BJ (cell line): ENCODE measurements at places on chromosomes 4 and X.

DNA sequence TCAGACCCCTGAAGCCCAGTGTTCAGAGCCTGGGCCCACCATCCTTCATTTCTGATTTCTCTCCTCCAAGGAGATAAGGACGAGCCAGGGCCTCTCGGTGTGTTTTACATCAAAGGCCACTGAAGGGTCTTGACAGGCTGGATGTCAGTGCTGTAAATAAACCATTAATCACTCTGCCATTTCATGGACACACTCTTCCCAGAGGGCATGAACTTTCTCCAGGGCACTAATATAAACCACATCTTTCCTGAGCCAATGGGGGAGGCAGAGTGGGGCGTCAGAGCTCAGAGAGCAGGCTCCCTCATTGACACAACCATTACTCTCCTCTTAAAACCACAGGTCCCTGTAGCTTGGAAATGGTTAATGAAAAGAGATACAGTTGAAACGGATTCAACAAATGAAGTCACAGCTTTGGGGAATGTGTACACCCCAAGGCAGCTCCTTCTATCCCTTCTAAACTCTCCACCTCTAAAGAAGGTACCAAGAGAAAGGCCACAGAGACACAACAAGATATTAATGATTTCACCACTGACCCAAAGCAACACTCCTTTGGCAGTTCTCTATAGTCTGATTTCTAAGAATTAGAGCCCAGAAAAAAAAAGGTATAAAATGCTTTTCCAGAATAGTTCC lies 200.6 kb downstream of the CHIC2 start:
- DNase-seq, result no peak

- DNase-seq, result no peak
These were observed 58.9 kb upstream of the DKK2 start for GRCh38 chr4:107094976-107095375.

DNA sequence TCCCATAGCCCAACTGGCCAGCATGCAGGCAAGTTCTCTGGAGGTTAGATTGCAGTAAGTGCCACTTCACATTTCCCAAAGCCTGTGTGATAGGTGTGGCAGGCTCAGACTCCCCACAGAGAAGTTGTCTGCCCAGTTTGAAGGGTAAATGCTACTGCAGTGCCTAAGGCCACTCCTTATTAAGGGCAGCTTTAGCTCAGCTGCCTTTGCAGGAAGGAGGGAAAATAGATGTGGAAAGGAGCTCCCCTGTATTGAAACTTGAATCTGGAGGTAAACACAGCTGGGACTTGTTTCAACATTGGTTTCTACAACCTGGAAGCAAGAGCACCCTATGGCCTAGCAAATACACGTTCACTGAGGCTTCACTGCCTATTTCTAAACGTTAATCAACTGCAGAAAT lies 22.4 kb downstream of the NEXMIF start:
- no peak for DNase-seq

DNA sequence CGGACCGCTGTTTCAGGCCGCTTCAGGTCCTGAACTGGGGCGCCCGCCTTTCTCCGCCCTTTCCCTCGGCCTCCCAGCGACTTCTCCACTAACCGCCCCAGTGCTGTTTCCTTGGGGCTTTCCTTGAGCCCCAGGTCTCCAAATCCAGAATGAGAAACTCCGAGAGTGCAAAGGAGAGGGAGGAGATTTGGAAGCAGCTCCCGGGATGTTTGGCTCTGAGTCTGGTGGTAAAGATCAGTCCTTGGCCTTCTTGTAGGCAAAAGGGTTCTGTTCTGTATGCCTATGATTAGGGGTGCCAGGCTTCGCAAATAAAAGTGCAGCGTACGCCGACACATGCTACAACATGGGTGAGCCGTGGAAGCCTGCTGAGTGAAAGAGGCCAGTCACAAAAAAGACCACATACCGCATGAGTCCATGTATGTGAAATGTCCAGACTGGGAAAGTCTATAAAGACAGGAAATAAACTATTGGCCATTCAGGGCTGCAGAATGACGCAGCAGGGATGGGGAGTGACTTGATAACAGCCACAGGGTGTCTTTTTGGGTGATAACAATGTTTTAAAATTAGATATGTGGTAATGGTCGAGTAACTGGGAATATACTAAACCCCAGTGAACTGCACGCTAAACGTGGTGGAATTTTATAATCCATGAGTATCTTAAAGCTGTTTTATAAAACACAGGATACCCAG lies 99.8 kb downstream of the TRAPPC11 start:
- DNase-seq, result no peak

DNA sequence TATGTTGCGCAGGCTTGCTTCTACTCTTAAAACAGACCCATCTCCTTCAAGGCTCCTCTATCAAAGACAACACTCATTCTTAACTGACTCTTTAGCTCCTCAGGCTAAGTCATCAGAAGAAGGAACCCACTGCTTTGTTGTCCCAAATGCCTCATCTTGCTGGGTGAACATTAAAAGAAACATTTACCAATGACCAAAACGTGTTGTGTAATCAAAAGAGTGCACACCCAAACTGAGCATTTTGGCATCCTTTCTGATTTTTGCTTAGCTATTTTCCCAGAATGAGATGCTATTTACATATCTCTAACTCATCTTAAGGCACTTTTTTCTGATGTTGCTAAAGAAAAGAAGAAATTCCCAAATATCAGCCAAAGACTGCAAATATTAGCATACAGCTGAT lies 131.7 kb upstream of the VCX3A start:
- no peak for DNase-seq

GRCh38 chr4:146381263-146381872 lies 140.4 kb downstream of the SLC10A7 start:
- DNase-seq, result no peak
